ENCODE measurements at places on chromosomes 5 and 9.

- DNase-seq = no peak
Measured at GRCh38 chr5:148760945-148761638, 65.3 kb upstream of the ADRB2 start.

- DNase-seq = no peak
Measured at GRCh38 chr5:164119806-164120447, 614.5 kb downstream of the MAT2B start.

GRCh38 chr5:7606840-7607465, 211.0 kb downstream of the ADCY2 start:
- DNase-seq = no peak

- no peak for DNase-seq
Measured at GRCh38 chr5:98700730-98701129, 72.7 kb upstream of the RGMB start.

- DNase-seq = no peak
Measured at GRCh38 chr5:143051244-143052058, 281.3 kb downstream of the ARHGAP26 start.

- DNase-seq = no peak
Measured at GRCh38 chr9:8648271-8648845, 848.8 kb upstream of the DMAC1 start.

GRCh38 chr5:178740921-178741320, 10.5 kb upstream of the ZNF354A start:
- DNase-seq = no peak
